ENCODE measurements at places on chromosomes 16 and 17. TPM values are rescaled to one million over a fixed set of nuclear protein-coding genes. Genes with fewer than 3 reads are reported as not detected.

DNA sequence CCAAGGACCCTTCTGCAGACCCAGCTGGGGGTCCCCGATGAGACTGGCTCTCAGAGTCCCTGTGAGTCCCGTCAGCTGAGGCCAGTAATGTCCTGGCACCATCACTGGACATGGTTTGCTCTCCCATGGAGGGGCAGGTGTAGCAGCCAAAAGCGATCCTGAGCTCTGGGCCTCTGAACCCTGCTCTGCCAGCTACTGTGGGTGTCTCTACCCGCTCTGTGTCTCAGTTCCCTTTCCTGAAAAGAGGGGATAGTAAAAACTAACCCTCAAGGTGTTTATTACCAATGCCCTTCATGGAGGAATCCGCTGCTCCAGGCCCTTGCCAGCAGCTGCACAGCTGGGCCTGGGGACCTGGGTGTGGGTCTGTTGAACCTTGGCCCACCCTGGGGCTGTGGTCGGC is 8.8 kb downstream of the TUBB3 start:
- no peak for DNase-seq

- DNase-seq, result no peak
Measured at GRCh38 chr17:21235921-21236320, 17.3 kb downstream of the NATD1 start.

- peak; percentile 20 for DNase-seq
Measured at GRCh38 chr17:7711051-7711755, 6.2 kb downstream of the EFNB3 start.

The KRTAP4-1 gene
- not detected for total RNA-seq

All from activated CD4-positive, alpha-beta memory T cell treated with anti-CD3 and anti-CD28 coated beads for 36 hours (primary cell).